ENCODE measurements at places on chromosomes 4 and X. TPM values are rescaled to one million over a fixed set of nuclear protein-coding genes. Genes with fewer than 3 reads are reported as not detected.
A peak's percentile ranks its signal among the peaks of the same experiment; 100 is the strongest.

- DNase-seq: no peak
Measured at GRCh38 chrX:7155163-7155562, 7.2 kb upstream of the PUDP start.

The IGSF1 gene
- not detected for total RNA-seq

DNA sequence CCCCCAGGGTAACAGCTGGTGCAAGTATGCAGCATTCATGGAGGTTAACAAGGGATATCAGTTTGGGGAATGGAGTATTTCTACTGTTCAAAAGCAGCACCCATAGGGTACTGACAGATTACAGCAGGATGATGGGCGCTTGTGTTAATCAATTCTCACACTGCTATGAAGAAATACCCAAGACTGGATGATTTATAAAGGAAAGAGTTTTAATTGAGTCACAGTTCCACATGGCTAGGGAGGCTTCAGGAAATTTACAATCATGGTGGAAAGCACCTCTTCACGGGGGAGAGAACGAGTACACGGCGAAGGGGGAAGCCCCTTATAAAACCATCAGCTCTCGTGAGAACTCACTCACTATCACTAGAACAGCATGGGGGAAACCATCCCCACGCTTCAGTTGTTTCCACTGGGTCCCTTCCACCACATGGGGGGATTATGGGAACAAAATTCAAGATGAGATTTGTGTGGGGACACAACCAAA is 64.1 kb downstream of the TNIP2 start:
- no peak for DNase-seq

DNA sequence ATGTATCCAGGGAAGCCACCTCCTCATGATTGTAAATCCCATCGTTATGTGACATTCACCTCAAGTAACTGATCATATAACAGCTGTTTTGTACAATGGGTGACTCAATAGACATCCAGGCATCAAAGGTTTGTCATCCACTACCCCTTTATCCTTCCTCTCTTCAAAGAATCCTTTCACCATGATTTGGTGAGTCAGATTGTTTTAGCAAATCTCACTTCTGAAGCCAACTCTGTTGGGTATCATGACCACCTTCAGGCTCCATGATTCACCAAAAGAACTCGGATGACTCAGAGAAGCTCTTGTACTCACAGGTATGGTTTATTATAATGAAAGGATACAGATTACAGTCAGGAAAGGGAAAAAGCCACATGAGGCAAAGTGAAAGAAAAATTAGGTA is 132.1 kb downstream of the PWWP3B start:
- no peak for DNase-seq

The IQCM gene
- not detected for total RNA-seq

The TRIML2 gene
- not detected for total RNA-seq

DNA sequence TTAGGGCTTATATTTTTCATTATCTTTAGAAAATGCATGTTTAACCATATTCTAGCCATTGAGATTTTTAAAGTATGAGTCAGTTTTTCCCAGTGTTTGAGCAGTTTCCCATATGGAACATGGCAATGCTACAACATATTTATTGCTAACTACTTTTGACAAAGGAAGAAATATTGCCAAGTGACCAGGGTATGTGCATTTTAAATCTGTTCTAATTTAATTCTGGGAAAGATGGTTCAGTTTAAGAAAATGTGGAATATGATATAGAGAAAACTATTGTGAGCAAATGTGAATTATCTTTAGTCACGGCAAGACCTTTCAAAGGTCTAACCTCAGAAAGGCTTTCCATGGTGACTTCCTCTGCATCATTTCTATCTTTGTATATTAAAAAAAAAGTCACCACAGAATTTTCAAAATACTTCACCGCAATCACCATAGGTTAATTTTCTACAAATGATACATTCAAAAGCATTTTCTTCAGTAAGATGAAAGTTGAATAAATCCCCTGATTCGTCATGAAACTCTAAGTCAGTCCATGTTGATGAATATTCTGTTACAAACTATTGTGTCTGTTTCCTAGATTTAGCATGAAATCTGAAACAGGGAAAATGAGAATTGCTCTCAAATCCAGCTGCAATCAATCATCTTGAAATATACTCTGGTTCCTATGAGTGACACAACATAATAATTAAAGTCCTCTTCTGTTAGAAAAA is 2349.0 kb upstream of the TENM3 start:
- no peak for DNase-seq

The TMEM131L gene
- total RNA-seq: 169 TPM

The OGT gene
- 387 TPM for total RNA-seq

GRCh38 chr4:71570492-71570891 is 213.4 kb downstream of the GC start:
- no peak for DNase-seq

DNA sequence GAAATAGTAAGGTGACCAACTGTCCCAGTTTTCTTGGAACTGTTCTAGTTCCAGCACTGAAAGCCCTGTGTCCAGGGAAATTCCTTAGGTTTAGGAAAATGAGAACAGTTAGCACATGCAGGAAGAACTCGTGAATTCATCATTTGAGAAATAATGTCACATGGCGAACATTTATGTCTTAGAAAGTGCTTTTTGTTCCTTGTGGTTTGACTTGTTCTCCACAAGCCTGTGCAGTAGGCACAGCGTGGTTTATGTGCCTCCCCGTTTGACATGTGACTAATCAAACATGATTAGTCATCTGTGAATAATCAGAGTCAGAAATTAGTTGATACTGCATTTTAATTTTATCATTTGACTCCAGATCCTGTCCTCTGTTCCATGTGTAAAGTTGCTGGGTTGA is 556.0 kb upstream of the CPEB2 start:
- no peak for DNase-seq

DNA sequence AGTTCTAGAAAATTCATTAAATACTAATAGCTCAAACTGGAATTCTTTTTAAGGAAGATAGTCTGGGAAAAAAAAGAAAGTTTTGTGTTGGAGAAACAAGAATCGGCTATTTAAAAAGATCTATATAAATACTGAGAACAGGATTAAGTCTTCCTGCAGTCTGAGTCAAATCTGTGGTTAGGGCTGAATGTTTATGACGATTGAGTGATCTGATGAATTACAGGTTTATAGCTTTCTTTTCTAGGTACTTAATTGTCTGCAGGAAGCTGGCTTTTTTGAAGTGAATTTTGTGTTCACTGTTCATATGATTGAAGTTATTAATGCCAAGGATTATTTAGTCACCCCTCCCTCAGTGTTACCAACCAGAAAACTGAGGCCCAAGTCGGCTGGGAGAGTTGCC is 42.2 kb downstream of the TLL1 start:
- no peak for DNase-seq

GRCh38 chrX:71102292-71102691 is 4.2 kb downstream of the CXorf65 start:
- no peak for DNase-seq

GRCh38 chr4:19693936-19694570 is 557.7 kb upstream of the SLIT2 start:
- DNase-seq: peak; percentile 13

DNA sequence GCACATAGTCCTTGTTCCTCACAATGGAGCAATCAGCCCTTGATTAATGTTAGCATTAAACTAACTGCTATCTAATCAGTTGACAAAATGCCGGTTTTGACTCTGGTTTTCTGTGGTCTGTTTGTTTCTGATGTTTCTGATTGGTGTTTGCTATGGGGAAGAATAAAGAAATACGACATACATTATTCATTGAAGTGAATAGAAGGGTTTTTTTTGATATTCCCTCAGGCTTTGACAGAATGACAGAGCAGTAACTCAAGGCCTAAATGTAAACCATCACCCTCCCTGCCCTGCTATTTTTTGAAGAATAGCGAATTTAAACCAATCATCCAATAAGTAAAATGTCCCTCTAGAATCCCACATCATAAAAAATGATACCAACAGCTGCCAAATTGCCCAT is 65.5 kb upstream of the HS3ST1 start:
- DNase-seq: no peak
